ENCODE measurements at places on chromosomes 1 and 21.

DNA sequence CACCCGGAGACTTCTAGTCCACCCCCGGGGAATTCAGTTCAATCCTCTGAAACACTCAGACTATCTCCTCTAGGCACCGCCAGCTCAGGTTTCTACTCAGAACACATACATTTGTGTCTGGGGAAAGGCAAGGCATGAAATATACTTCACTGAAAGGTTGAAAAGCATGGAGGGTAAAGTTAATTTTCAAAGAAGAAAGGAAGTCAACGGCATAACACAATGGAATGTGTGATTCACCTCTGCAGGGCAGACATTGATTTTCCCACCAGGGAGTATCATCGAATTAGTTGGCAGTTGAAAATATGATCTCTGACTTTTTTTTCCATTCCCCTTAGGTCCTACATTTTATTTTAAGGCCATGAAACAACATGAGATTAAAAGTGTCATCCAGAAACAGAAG, 669.4 kb downstream of the SMYD3 start:
- no peak for DNase-seq

GRCh38 chr1:108502138-108502537, 52.0 kb downstream of the NBPF6 start:
- no peak for DNase-seq

- DNase-seq, result no peak
Observed at GRCh38 chr21:40964691-40965090, 117.7 kb upstream of the DSCAM start.

GRCh38 chr1:119370748-119371147, 2.2 kb downstream of the HAO2 start:
- no peak for DNase-seq

DNA sequence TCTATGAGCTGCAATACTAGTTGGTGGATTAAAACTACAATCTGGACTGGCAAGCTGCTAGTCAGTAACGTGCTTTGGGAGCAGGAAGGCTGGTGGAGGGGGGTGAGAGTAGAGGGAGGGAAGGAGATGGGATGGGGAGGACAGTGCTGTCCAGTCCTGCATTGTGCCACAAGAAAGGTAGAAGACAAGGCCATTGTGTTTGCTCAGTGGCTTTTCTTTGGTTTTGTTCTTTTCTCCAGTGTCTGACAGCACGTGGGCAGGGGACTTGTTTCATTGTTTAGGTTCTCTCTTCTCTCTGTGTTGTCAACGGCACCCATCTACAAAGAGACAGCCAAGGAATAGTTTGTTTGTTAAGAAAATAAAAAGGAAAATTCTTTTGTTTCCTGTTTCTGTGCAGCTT, 362.8 kb upstream of the PLXNA2 start:
- no peak for DNase-seq

DNA sequence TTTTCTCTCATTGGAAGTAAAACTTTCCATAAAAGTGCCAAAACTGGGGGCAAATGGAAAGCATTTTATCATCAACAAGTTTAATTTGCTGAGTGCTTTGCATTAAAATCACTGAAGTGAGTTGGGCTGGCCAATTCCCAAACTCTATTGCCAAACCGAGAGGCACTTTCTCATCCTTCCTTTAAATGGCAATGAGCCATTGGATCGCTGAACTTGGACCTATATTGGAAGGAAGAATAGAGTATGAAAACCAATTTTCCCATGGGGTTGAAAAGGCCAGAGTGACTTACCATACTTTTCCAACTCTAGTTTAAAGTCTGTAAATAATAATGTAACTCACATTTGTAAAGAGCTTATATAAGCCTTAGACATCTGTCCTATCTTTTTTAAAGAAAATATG, 189.1 kb upstream of the C1orf87 start:
- DNase-seq, result no peak

GRCh38 chr1:204304067-204304466, 55.7 kb downstream of the PLEKHA6 start:
- no peak for DNase-seq

- no peak for DNase-seq
Observed at GRCh38 chr1:47963568-47964358, 33.4 kb downstream of the TRABD2B start.

DNA sequence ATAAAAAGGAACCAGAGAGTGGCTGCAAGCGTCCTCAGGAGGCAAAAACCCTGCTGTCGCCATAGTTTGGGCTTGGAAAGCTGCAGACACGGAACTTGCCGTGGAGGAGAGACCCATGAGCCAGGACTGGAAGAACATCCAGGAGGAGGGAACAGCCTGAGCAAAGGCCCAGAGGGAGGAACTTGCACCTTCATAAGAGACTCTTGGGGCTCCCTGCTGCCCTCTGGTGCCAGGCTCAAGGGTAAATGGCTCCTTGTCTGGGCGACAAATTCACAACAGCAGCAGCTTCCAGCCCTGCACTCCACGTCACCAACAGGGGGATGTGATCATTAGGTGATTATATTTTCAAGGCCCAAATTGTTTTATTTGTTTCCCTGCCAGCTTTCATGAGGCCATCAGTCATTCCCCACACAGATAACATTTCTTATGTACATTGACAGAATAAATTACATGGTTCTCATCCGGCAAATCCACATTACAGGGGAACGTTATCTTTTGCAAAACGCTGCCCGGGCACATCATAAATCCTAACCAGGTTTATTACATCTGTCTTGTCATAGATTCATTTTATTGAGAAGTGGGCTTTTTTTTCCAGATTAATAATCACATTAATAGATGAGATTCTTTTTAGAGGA, 143.0 kb upstream of the GRIK3 start:
- DNase-seq, result peak; percentile 8

DNA sequence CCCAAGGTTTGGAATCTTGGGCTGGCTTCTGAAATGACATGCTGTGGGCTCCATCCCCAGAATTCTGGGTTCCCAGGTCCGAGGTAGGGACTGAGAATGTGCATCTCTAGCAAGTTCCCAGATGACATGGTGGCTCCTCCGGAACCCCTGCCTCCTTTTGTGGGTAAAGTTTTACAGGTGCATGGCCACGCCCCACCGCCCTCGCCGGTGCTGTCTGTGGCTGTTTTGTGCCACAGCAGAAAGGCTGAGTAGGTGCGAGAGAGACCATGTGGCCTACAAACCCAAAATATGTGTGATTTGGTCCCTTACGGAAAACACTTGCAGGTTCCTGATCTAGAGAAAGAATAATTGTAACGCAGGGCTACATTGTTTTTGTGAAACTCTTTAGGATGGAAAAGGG, 30.9 kb downstream of the SKI start:
- DNase-seq, result no peak

DNA sequence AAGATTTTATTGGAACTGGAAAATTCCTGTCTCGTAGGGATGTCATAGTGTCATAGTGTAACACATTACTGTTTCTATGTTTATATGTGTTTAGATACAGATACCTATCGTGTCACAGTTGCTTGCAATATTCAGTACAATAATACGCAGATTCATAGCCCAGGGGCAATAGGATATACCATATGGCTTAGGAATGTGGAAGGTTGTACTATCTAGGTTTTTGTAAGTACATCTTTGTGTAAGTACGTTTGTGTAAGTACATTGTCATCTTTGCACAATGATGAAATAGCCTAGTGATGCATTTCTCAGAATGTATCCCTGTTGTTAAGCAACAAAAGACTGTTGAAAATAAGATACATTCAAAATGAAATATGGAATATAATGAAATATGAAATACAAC, 68.9 kb downstream of the CAMTA1 start:
- DNase-seq, result no peak

DNA sequence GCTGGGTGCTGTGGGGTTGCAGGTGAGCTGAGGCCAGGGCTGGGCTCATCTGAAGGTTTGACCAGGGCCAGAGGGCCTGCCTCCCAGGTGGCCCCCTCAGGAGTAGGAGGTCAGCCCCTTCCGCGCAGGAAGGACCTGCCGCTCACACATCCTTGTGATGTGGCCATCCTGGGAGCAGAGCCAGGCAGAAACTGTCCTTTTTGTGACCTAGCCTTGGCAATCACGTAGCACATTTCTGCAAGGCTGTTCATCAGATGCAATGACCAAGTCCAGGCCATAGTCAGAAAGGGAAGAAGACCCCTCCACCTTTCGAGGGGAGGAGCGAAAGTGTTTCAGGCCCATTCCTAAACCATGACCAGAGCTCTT, 55.5 kb upstream of the TRAPPC10 start:
- DNase-seq, result peak; percentile 52

- DNase-seq, result no peak
Observed at GRCh38 chr1:206492589-206492988, 14.7 kb upstream of the RASSF5 start.

- DNase-seq, result no peak
Observed at GRCh38 chr1:169601096-169601881, 15.0 kb upstream of the F5 start.

DNA sequence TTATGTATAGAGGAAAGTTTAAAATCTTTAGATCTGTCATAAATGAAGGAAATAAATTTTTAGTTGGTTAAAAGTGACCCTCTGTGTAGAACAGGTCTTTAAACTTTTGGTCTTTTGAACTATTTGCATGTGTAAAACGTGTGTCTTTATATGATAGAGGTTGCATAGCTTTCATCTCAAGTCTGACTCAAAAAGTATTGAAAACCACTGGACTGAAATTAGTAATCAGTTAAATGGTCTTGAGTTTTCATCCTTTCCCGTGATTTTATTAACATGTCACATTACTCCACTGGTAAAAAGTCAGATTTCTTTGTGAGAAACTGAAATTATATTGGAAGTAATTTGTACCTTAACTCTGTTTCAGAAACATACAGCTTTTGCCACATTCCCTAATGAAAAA, 1.8 kb downstream of the RNPC3 start:
- no peak for DNase-seq

- no peak for DNase-seq
Observed at GRCh38 chr1:23774174-23774880, 3.9 kb upstream of the PITHD1 start.

GRCh38 chr1:35539073-35539823, 18.0 kb downstream of the KIAA0319L start:
- DNase-seq, result no peak

DNA sequence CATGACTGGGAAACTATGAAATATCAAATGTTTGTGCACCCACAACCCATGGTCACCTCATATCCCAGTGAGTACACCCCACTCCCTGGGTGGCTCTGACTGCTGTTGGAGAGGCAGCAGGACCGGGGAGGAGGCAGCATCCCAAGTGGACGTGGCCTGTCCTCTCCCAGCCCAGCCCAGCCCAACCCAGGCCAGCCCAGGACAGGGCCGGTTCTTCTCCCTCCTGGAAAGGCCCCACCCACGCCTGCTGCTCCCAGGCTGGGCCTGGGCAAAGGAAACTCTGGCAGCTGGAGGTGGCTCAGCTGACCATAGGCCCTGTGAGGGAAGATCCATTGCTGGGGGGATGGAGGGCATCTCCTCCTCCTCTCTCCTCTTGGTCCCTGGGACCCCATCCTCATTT, 19.1 kb downstream of the MATN1 start:
- DNase-seq, result no peak

DNA sequence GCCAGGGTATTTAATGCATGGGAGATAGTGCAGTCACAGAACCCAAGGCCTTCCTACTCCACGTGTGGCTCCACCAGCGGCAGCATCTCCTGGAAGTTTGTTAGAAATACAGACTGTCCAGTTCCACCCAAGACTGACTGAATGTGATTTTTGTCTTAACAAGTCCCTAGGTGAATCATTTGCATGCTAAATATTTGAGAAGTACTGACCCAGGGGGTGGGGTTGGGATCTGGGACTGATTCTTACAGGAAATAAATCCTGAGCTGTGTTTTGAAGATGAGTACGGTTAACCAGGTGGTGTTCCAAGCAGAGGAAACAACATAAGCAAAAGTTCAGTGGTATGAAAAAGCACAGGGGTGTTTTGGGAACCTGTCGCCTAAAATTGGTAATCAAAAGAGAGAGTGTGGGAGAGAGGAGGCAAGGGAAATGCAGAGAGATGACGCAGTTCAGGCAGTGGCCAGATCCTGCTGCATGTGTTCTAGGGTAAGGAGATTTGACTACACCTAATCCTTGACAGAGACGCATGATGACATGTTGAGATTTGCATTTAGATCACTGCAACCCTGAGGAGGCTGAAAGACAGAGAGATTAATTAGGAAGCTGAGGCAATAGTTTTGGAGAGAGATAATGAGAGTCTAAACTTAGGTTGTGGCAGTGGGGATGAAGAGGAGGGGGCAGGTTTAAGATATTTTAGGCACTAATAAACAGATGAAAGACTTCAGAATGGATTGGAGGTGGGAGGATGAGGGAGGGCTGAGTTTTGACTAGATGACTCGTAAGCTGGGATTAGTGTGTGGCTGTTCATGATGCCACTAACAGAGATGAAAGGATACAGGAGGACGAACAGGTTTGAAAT, 3.7 kb upstream of the ZNF326 start:
- DNase-seq, result no peak

- no peak for DNase-seq
Observed at GRCh38 chr1:245432228-245432875, 277.6 kb downstream of the KIF26B start.

DNA sequence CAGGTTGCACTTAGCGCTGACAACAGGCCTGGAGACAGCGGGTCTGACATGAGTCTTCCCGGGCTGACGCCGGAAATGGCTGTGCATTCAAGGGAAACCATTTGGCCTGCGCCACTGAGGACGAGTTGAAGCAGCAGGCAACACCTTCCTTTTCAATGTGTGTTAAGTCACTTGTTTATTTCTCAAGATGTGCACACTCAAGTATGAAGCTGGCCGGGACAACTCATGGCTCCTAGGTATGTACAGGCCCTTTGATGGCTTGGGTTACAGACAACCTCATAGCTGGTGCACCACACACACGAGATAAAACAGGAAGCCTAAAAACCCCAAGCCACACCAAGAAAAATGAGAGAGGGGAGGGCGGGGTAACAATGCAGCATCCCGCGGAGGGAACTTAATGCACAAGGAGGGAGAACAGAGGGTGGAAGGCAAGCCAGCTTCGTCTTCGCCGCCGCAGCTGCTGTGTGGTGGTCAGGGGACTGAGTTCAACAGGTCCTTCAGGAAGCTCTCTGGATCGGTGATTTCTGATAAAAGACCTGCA, 118.0 kb upstream of the IFFO2 start:
- no peak for DNase-seq

Data from brain microvascular endothelial cell (primary cell).